Activated CD8-positive, alpha-beta memory T cell treated with anti-CD3 and anti-CD28 coated beads for 48 hours (primary cell): ENCODE measurements at places on chromosomes 5 and 9.
A peak's percentile ranks its signal among the peaks of the same experiment; 100 is the strongest.

GRCh38 chr5:24364711-24365110, 280.1 kb downstream of the CDH10 start:
- DNase-seq: no peak

DNA sequence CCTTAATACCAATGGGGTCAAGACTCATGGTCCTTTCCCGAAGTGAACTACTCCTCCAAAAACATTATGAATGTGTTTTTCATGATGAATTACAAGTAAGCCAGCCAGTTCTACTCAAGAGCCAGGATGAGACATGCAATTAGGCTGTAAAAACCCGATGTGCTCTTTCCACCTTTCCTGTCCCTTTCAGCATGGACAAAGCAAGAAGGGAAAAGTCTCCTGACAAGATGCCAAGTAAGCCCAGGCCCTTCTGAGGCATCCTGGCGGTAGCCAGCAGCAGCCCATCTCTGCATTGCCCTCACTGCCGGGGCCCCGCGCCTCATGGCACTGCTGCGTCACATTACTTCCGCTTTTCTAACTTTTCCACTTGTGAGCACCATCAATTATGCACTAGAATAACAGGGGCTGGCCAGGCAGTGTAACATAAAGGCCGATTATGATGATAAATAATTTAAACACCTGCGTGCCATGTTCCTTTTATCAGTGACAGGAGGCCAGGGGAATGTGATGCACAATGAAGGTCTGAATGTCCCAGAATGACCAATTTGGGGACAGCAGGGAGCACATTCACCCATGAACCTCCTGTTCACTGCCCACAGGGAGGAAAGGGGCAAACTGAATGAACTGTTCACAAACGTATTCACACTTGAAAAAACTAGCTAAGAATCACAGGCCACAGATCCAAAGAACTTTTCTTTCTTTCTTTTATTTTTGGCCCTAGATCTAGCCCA, 37.4 kb downstream of the EFNA5 start:
- no peak for DNase-seq

DNA sequence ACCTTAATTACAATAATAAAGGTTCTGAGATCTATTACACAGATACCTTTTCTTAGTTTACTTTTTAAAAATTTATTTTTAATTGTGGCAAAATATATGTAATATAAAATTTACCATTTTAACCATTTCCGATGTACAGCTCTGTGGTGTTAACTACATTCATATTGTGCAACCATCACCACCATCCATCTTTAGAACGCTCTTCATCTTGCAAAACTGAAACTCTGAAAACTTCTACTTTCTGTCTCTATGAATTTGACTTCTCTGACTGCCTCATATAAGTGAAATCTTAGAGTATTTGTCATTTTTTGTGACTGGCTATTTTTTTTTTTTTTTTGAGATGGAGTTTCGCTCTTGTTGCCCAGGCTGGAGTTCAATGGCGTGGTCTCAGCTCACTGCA, 26.8 kb downstream of the WWC1 start:
- DNase-seq: no peak

- DNase-seq: no peak
These were observed 50.2 kb upstream of the KCNMB1 start for GRCh38 chr5:170439223-170439943.

GRCh38 chr5:159135896-159136531, 36.3 kb upstream of the EBF1 start:
- DNase-seq: no peak

GRCh38 chr5:120160124-120160895, 303.8 kb upstream of the PRR16 start:
- DNase-seq: no peak

GRCh38 chr5:134524826-134525682, at the start of gene JADE2:
Gene JADE2, plus strand, starts transcription at chr5:134525670. Its CDS starts 10,188 bp downstream, at chr5:134535858.
- peak; percentile 41 for DNase-seq

- DNase-seq: no peak
These were observed 79.9 kb downstream of the SVEP1 start for GRCh38 chr9:110499608-110500007.

DNA sequence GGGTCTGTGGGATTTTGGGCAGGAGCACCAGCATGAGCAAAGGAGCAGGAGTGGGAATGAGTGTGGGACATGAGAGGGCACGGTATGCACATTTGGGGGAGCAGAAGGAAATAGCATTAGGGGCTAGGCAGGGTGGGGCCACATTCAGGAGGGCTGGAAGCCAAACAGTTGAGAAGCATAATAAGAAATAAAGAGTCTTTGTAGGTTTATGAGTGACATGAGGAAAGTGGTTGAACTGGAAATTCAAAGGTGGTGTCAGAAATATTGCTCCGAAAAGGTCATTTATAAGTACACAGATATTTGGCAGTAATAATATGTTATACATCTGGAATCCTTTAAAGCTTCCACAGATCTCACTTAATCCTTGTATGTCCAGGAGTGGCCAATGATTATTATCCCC, 26.4 kb downstream of the ARHGEF28 start:
- DNase-seq: no peak

DNA sequence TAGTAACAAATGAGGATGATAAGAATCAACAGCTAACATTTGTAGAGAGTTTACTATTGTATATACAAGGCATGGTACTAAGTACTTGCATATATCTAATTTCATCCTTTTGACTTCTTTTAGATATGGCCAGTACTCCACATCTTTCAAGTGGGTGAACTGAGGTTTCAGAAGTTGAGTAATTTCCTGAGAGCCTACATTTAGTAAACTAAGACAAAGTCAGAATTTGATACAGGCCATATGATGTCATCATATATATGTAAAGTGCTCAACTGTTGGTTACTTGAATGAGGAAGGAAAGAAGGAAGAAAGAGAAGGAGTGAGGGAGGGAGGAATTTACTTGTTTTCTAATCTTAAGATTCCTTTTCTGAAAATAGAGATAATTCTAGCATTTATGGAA, 52.8 kb downstream of the GRIA1 start:
- DNase-seq: no peak

GRCh38 chr9:114588210-114588609, 641 bp downstream of the ATP6V1G1 start:
- no peak for DNase-seq

DNA sequence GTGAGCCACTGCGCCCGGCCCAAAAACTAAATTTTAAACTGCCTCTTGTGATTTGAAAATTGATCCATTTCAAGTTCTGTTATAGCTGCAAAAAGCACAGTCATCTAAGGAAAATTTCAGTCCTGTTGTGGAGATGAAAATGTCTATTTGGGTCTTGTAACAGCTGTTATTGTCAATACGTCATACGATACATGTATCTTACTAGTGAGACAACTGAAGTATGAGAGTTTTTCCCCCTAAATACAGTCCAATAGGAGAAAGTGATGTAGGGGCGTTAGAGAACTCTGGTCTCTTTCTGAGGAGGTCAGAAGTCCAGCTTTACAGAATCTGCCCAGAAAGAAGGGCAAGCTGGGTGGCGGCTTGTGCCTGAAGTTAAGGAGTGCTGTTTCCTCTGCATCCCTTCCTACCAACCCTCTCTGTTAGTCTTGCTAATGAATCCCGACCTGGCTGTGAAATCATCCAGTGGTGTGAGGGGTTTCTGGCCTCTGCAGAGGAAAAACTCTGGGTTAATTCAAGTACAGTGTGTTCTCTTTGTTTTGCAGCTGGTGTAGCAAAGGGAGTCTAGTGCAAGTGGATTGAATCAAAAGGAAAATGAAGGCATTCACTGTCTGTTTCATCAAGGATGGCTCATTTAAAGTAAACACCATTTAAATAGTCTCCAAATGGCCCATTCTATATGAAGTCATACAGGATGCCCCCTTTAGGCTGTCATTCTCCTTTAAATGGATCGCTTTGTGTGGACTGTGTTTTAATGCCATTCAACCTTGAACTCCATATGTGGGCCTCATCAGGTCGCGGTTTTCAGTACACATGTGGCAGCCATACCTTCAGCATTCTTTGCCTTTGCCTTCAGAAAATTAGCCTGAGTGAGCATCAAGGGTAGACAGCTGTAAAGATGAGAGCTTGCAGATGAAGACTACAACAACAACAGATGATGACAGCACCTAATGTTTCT, 59.0 kb downstream of the AOPEP start:
- DNase-seq: no peak

DNA sequence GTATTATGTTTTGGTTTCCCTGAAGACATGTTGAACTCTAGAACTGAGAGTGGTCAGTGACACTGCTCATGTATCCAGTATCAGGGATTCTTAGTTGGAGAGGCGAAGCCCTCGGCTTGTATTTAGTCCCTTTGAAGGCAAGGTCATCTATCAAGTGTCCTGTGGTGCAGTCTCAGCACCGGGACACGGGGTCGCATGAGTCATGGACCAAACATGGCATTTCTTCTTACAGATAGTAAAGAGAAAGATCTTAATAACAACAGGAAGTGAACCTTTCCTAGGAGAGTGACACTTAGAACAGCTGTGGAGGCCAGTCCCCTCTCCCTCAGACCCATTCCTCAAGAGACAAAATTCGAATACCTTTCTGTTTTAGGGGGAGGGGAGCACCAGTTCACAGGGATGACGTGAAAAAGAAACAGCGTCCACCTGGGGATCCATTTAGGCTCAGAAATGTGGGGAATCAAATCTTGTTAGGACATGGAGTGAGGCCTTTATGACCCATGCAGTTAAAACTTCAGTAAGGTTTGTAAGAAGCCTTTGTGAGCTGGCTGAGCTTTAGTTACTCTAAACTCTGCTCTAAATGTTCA, 86.5 kb downstream of the ADGRV1 start:
- no peak for DNase-seq

- DNase-seq: no peak
These were observed 114.4 kb downstream of the ENC1 start for GRCh38 chr5:74526111-74526510.

DNA sequence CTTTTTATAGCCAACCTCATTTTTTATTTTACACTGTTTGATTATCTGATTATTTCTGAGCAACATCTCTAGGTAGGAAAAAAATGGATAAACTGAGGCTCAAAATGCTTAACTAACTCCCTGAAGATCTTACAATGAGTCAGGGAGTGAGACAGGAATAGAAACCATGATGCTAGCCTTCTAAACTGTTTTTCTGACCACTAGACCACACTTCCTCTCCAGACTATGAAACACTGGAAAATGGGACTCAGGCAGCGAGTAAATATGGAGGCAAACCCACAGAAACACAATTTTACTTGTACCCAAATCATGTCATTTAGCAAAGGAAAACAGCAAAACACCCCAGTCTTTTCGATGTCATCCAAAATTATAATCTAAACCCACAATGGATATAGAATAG, 129.9 kb upstream of the ANKH start:
- DNase-seq: no peak

DNA sequence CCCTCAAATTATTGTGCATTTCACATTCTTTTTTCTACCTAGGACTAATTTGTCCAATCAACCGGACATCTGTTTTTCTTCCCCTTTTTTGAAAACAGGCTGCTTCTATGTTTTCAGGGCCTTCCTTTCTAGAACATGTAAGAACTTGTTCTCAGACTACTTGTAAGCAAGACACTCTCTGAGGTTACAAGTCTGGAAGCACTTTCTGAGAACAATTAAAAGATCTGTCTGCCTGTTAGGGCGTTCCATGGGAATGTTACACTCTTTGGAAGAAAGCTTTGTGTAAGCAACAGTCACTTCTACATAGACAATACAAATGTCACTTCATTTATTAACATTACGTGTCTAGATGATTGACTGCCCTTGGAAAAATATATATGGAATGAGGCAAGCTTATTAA, 50.9 kb upstream of the HSPB3 start:
- DNase-seq: no peak

GRCh38 chr9:74770508-74771261, 117.0 kb downstream of the TRPM6 start:
- no peak for DNase-seq

DNA sequence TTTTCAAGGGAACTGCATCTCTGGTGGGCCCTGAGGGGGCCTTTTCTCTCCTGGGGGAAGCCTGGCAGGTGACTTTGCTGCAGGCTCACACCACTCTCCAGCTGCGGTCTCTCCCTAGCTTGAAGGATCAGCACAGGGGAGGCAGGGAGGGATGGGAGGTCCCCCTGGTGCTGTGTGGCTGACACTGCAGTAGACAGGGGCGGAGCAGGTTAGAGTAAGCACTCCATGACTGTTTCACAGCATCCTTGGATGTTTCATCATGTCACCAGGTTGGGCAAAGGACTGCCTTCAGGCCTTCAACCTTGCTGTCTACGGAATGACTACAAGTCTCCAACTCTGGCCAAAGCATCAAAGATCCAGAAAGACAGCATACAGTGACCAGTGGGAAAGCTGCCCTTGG, 470.7 kb downstream of the CDK5RAP2 start:
- no peak for DNase-seq

- no peak for DNase-seq
These were observed 5.9 kb upstream of the ERAP2 start for GRCh38 chr5:96870094-96871026.

GRCh38 chr5:96660971-96661854, 963 bp upstream of the CAST start:
- DNase-seq: no peak

GRCh38 chr9:121672986-121673385, 21.6 kb downstream of the DAB2IP start:
- DNase-seq: no peak

DNA sequence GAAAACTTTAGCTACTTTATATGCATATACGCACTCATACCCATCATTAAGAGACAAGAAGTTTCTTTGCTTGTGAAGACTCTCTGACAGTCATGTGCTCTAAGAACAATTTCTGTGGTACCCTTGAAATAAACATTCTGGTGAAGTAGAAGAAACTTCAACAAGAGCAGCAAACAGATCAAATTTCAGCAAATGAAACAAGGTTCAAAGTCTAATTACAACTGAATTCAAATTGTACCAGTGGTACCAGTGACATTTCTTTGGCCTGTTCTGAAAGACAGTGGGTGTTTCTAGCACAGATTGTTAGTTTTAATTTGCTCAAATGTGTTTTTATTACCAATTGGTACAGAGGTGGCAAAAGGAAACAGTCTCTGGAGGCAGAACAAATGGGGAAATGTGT, 391.0 kb downstream of the CHSY3 start:
- no peak for DNase-seq

DNA sequence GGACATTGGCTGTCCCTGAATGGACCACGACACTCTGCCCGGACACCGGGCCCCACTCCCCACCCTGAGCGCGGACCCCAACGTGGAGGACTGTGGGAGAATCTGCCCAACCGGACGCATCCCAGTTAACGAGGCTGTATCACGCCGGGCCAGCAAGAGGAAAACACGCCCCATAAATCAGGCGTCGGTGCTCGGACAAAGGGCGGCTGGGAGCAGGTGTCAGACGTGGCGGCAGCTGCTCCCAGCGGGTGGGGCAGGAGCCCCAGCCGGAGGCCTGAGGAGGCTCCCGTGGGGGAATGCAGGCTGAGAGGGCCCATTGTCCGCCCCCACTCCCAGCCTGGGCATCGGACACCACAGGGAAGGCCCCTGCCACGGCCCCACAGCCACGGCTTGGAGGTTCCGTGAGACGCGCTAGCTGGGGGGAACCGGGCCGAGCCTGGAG, 19.2 kb downstream of the NOTCH1 start:
- DNase-seq: no peak

GRCh38 chr5:151906246-151906645, 18.4 kb downstream of the GLRA1 start:
- no peak for DNase-seq

DNA sequence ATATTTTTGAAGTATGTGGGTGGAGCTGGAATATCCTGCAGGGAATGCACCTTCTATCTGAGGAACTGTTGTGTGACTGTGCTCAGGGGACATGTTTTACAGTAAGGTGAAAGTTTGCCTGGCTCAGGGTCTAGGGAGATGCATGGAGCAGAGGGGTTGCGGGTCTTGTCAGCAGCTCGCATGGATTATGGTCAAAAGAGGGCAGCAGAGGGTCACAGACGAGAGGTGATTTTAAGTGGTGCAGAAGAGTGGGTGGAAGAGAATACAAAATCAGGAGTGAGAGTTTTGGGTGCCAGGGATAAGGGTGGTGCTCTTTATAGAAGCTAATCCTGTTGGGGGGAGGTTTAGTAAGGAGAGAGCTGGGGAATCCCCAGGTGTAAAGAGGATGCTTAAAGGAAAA, 53.5 kb upstream of the GRIN3A start:
- DNase-seq: no peak
